ENCODE measurements at places on chromosomes 16 and 17.

DNA sequence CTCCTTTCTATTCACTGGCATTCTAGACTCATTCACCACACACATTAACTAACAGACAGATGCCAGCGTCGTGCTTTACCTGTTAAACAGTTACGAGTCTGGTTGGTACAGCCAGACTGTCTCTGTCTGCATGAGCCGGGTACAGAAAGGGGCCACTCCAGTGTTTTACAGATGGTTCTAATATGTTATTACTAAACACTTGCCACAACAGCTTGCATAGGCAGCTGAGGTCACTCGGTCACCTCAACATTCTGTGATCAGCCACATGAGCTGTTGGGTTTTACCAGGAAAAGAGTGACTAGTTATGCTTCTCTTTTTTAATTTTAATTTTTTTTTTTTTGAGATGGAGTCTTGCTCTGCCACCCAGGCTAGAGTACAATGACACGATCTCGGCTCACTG lies 25.2 kb downstream of the CD300A start:
- peak; percentile 26 for DNase-seq

GRCh38 chr17:27497696-27498095 lies 41.4 kb downstream of the KSR1 start:
- no peak for DNase-seq

DNA sequence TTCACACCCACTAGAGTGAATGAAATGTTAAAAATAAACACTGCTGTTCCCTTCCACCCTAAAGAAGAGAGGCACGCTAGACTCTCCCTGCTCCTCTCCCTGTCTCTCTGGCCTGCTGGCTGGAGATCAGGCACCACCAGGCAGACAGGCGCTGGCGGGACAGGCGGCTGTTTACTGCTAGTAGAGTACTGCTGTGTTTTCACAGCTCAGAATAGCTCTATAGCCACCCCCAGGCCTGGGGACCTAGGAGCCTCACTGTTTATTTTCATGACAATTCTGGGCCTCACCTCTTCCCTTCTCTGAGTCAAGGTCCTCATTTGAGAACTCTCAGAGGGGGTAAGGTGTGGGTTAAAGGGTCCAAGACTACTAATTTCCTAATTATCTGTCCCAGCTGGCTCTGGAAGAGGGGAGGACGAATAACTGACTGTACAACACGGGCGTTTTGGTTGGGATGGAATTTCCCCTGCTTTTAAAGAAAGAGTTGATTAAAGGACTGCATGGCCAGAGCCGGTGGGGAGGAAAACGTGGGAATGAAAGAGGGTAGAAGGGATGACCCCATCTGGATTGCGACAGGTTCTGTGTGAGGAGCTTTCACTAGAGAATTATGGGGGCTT lies 9.0 kb upstream of the G6PC1 start:
- peak; percentile 41 for DNase-seq

GRCh38 chr17:75712446-75712845 lies 8.8 kb upstream of the ITGB4 start:
- DNase-seq, result no peak

DNA sequence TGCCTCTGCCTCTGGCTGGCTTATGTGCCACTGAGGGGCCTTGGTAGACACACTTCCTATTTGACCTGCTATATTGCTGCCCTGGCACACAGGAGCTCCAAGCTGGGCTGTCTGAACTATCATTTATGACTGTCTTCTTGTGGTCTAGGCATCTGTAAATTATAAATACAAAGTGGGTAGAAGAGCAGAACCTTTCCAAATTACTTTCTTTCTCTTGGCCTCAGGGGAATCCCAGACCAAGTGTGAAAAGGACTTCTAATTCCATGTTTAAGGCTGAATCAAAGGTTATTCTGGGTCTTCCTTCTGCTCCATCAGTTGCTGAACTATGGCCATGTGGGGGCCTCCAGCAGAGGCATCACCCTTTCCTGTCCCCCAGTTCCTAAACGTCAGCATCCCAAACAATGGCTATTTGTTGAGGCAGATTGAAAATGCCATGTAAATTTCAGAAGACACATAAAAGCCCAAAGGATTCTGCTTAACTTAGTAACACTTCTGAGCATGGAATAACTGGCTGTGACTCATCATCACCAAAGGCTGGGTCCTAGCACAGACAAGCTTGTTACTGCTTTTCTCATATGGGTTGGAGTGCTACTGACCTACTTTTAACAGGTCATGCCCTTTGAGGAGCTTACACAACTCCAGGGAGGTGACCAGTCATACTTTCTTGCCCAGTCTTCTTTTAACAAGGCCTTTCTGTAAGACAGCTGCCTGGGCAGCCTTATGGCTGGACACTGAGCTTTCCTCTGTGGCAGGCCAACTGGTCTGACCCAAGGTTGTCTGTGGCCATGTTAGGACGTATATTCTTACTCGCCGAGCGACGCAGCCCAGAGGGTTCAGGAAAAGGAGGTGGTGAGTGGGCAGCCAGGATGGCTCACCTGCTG lies 154.8 kb downstream of the VPS53 start:
- peak; percentile 97 for DNase-seq

DNA sequence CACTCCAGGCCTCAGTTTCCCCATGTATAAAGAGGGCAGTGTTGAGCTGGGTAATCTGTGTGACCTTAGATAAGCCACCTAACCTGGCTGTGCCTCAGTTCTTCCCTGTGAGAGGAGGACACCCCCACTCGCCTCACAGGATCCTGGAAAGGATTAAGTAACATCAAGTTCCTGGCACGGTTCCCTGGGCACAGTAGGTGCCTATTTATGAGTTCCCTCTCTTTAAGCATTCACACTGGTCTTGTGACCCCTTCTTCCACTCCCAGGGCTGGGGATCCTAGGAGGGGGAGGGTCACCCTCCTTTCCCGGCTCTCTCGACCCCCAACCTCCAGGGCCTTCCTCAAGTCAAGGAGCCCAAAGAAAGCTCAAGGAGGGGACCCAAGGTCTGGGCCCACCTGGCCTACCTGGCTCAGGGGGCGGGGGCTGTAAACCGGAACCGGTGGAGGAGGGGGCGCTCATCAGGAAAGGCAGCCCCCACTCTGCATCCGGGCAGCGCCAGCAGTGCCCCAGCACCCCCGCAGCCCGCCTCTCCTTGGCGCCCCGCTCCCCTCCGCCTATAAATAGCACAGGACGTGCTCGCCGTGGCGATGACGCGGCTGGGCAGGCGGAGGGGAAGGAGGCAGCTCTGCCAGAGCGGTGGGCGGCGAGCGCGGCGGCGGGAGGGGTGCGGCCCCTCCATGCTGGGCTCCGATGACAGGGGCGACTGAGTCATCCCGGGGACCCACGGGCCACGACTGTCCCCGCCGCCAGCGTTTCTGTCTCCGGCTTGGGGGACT lies 9.4 kb downstream of the RPL19 start:
- DNase-seq, result peak; percentile 49

GRCh38 chr16:47939680-47940079 lies 216.1 kb downstream of the ABCC12 start:
- no peak for DNase-seq

DNA sequence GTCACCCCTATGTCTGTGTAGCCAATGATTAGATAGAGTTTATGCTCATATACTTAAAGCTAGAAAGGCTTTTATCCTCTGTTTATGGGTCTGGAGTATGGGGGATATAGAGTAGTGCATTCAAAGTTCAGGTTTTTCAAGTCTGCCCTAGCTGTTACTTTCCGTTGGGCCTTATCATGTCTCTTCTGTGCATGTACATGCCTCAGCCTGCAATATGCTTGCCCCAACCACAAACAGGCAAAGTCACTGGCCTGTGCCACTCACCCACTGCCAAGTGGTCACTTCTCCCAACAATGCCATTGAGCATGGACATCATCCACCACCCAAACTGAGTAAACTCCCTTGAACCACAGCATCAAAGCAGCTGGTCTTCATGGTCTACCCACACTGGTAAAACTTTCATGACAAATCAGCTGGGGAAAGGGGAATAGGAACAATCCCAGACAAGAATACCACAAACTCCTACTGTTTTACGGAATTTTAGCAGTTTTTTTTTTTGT lies 70.3 kb upstream of the C17orf78 start:
- DNase-seq, result no peak

DNA sequence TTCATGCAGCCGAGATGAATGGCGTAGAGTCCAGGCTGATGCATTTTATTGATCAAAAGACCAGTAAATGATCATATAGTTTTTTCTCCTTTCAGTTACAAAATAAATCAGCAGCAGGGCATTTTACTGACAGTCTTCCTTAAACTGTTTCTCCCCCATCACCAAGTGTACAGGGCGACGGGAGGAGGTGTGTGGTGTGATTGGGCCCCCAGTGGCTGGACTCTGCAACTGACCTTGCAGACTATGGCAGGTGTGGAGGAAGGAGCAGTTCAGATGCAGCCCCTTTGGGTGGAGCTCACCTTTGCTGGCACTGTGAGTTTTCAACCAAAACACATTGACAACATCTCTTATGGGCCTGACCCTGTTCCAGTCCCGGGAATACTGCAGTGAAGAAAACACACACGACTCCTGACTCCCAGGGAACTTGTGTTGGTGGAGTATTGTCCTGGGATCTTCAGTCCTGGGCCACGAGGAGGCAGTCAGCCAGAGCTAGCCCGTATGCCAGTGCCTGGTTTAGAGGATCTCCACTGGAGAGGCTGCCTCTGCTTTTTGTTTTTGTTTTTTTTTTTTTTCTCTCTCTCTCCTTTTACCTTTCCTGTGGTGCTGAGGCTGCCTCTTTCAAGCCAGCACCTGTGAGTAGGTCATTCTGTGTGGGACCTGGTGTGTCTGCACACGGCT lies 29.8 kb downstream of the KIAA0513 start:
- no peak for DNase-seq

Measured in renal cortical epithelial cell (primary cell).